ENCODE measurements at places on chromosomes 16 and 17.

GRCh38 chr17:37844158-37844976 is 79.8 kb upstream of the TBC1D3K start:
- DNase-seq: no peak

GRCh38 chr17:4118015-4118743 is 24.7 kb downstream of the ZZEF1 start:
- DNase-seq: no peak

DNA sequence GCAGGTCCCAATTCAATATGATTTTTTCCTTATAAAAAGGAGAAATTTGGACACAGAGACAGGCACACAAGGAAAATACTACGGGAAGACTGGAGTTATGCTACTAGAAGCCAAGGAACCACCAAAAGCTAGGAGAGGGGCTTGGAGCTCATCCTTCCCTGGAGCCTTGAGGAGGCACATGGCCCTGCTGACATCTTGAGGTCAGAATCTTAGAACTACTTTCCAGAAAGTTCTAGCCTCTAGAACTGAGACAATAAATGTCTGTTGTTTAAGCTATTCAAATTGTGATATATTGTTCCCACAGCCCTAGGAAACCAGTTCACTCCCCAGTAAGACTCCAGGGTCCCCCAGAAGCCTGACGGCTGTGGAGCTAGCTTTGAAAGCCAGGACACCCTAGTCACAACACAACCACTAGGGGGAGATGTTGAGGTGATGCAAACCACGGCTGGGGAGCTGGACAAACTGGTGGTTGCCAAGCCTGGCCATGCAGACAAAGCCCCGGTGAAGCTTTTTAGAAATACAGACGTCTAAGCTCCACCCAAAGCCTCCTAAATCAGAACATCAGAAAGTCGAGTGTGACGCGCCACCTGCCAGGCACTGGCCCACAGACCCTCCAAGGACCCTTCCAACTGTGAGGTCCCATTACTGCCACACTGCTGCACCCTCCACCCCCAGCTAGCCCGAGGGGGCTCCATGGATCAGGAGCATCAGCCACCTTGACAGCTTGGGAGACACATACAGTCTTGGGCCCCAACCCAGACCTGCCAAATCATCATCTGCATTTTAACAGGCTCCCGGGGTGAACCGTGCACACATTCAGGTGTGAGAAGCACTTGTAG is 106.4 kb downstream of the SLC39A11 start:
- DNase-seq: no peak

DNA sequence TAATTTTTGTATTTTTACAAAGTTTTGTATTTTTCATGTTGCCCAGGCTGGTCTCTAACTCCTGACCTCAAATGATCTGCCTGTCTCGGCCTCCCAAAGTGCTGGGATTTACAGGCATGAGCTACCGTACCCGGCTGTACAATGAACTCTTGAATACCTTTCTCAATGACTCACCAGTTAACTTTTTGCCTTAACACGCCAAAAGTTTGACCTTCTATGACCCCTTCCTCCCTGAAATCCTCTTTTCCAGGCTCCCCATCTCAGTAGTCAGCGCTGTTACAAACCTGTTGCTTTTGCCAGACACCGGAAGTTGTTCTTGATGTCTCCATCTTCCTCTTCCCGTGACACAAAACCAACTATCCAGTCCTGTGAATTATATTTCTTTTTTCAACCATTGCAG is 158.1 kb upstream of the ASIC2 start:
- no peak for DNase-seq

GRCh38 chr16:66891797-66892196 is 11.5 kb downstream of the PDP2 start:
- no peak for DNase-seq

DNA sequence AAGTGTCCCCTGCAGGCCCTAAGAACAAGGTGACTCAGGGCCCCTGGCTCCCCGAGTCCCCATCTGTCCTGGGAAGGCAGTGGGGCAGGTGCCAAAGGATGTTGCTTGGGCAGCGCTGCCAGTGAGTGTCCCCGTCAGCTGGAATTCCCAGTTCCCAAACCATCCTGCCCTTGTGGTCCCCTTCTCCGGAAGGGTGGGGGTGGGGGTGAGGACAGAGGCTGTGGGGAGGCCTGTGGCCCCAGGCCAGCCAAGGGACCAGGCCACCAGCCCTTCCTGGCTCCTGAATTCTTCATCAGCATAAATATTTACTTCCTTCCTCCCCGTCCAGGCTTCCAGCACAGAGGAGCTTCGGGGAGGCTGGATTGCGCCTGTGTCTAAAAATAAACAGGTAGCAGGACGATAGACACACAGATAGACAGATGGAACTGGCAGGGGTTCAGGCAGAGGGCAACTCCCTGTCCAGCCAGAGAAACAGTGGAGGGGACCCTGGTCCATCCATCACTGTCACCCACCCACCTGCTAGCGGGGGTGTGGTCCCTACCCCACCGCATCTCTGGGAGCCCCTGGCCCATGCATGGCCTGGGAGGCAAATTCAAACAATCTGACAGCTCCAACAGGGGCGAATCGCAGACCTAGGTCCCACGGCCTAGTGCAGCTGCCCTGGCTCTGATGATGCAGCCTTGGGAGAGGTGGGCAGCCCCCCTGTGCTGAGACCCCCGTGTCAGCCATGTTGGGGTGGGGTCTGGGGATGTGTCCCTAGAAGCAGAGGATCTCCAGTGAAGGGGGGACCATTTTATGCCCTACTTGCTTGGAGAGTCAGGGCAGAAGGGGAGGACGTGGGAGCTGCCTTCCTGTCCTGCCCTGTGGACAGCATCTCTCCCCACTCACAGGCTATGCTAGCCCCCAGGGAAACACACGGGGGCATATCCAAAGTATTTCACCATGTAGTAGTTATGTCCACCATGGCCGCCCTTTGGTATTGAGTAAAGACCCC is 13.2 kb downstream of the GLIS2 start:
- no peak for DNase-seq

GRCh38 chr17:3989041-3989886 is 25.0 kb upstream of the ATP2A3 start:
- no peak for DNase-seq

GRCh38 chr16:4032768-4033167 is 83.5 kb downstream of the ADCY9 start:
- DNase-seq: no peak

All from stimulated activated CD8-positive, alpha-beta memory T cell treated with anti-CD3 and anti-CD28 coated beads, Interleukin-7, amount 100 ng/mL, for 1 hour (primary cell).